ENCODE measurements at places on chromosomes 6 and 20. TPM values are rescaled to one million over a fixed set of nuclear protein-coding genes. Genes with fewer than 3 reads are reported as not detected.

GRCh38 chr6:69825904-69826303, 29.1 kb upstream of the LMBRD1 start:
- DNase-seq, result no peak

GRCh38 chr6:44072452-44072958, 54.7 kb downstream of the MRPL14 start:
- no peak for DNase-seq

- DNase-seq, result no peak
Measured at GRCh38 chr6:157841211-157841840, 18.3 kb downstream of the SNX9 start.

GRCh38 chr6:53436526-53437303, 88.0 kb upstream of the ELOVL5 start:
- no peak for DNase-seq

DNA sequence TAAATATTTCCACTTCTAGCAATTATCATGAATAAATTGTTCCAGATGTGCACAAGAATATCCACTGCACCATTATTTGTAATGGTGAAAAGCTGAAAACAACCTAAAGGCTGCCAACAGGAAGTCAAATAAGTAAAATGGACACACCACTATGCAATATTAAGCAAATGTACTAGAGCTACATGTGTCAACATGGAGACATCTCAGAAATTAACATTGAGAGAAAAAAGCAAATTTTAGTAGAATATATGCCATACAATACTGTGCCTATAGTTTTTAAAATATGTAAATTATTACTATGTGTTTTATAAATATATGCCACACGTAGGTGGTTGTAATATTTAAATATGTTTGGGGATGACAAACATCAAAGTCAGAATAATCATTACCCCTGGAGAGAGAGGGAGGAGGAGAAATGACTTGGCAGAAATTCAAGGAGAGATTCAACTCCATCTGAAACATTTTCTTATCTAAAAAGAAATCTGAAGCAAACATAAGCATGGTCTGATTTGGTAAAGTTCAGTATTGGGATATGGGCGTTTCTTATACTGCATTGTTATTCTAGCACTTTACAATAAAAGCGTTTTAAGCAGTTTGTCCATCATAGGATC, 475.5 kb downstream of the QKI start:
- DNase-seq, result no peak

- DNase-seq, result no peak
Measured at GRCh38 chr20:62824476-62825332, 7.9 kb downstream of the COL9A3 start.

DNA sequence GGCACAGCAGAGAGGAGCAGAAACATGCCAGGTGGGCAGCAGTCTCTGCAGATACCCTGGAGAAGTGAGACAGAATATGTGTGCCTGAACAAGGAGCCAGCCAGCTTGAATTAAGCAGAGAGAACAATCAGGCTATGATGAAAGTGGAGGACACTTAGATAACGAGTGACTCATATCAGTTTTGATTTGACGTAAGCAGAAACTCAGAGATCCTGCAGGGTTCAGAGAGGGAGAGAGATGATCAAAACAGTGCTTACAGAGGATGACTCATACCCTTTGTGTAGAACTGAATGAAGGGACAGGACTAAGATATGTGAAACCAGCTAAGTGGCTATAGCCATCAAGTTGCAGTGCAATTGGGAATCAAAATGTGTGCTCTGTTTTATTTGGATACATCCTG, 300.7 kb downstream of the TENT5A start:
- peak; percentile 52 for DNase-seq

DNA sequence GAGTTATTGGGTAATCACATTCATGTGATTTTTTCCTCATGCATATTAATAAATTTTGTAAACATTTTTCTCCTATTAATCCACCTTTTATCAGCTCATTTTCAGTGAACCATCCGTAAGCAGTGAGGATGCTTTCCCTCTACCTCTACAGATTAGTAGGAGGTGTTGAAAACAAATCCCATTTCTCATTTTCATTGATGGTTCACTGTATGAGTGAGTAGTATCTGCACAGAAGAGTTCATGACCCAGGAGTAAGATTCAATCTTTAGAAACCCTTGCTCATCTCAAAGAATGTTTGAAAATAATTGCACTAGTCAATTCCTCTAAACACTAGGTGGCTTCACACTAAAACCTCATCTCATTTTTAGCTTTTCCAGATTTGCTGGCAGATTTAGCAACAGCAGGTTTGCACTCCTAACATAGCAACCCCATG, 440.0 kb downstream of the HAO1 start:
- no peak for DNase-seq

GRCh38 chr6:134009876-134010275, 42.5 kb downstream of the SLC2A12 start:
- DNase-seq, result no peak

Gene PAX1
- polyA plus RNA-seq, result not detected

Gene ATP6V1G2
- polyA plus RNA-seq, result 2.7 TPM

Gene FABP7
- not detected for polyA plus RNA-seq

Gene BPIFB1
- polyA plus RNA-seq, result not detected

Gene SLC26A8
- not detected for polyA plus RNA-seq
